Heart left ventricle (tissue), 16 donors: ENCODE measurements at places on chromosomes 12 and 14.
A peak's percentile ranks its signal among the peaks of the same experiment; 100 is the strongest.

GRCh38 chr12:104049903-104050356 is at the start of gene GLT8D2:
Gene GLT8D2, minus strand, starts transcription at chr12:104050187. Its CDS starts 30,539 bp downstream, at chr12:104019648.
- peak; percentile 51 for DNase-seq

DNA sequence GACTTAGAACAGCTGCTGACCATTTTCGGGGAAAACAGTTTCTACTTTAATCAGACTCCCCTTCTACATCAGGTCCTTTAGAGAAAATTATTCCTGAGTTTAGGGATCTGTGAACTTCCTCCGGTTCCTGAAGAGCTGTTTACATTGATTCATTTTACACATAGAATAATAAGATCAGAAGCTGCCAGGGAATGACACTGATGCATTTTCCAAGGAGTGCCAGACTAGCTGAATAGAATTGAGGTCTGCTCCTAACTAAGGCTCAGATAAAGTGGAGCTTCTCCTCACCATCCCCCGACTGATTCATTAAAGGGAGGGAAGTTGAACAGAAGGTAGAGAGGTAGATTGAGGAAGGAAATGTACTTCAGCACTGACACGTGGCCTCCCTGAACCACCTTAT is 41.9 kb upstream of the PSMA6 start:
- DNase-seq, result no peak

- no peak for DNase-seq
Measured at GRCh38 chr14:23432946-23433345, 2.5 kb downstream of the MYH7 start.

- DNase-seq, result no peak
Measured at GRCh38 chr12:124709722-124710687, 142.6 kb upstream of the NCOR2 start.

DNA sequence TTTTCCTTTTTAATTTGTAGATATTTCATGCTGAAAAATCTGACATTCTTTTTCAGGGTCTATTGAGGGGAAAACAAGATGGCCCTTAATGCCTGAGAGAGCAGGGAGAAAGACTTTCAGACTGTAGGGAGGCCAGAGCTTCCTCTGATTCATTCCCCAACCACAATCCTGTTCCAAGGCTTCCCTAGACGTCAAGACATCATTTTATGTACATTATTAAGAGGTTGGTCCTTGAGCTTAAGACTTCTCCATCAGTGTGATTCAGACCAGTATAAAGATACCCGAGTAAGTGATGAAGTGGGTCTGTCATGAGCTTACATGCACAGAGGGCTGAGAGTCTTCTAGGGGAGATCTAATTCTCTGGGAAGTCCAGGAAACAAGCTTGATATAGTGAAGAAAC is 57.3 kb downstream of the AVPR1A start:
- no peak for DNase-seq

DNA sequence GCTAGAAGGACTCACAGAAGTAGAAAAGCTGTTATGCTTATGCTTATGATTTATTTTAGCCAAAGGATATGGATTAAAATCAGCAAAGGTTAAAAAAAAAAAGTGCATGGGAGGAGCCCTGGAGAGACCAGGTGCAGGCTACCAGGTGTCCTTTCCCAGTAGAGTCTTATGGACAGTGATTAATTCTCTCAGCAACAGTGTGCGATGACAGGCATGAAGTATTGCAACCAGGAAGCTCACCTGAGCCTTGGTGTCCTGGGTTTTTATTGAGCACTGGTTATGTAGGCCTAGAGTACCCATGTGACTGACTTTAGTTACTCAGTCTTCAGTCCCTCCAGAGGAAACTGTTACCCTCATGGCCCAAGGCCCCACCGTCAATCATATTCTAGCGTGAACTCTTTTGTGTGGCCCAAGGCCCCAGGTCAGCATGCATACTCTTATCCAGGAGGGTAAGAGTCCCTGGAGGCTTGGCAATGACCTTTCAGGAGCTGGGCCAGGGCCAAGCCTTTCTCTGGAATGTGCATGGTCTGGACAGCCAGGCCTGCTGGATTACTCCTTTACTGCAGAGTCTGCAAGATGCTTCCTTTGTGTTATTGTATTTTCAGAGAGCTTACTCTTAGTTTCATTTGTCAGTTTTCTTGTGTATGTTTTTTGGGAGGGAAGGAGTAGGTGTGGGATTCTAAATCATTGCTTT is 69.6 kb upstream of the RD3L start:
- no peak for DNase-seq

DNA sequence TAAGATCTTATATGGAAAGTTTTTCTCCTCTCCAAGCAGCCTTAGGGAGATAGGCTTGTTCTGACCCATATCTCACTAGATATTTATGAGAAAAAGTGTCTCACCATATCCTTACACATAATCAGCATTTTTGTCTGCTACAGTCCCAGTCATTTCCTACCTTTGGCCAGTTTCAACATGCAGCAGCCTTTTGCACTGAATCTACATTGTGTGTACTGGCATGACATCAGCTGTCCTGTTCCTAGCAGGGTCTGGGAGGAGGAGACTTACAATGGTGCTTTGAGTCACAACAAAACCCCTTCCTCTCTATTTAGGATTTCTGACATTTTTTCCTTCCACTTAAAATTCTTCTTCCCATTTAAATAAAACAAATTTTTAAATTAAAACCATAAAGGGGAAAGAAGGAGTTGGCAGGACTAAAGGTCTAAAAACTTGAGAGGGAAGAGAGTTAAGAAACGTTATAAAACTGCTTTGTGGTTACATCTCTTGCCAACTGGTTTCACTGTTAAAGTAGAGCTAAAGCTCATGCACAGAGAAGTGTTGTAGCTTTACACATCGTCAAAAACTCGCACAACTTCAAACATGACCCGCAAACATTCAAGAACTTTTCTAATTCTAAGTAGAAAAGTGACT is 53.3 kb upstream of the CERS5 start:
- no peak for DNase-seq

DNA sequence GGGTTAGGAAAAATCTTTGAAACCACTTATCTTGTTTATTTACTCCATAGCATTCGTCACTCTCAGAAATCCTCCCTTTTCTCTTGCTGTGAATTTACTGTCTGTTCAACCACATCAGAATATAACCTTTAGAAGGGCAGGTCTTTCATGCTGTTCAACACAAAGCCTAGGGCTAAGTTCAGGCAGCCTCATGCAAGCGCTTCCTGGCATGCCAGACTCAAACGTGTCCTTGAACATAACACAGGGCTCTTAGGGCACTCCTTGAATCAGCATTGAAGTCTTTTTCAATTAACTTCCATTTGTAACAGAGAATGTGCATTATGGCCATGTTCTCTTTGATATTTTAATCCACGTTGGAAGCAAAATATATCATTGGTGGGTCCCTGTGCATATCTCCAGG is 377.7 kb downstream of the GLT1D1 start:
- no peak for DNase-seq
